ENCODE measurements at places on chromosomes 2 and 18. TPM values are rescaled to one million over a fixed set of nuclear protein-coding genes. Genes with fewer than 3 reads are reported as not detected.

Gene RIT2
- not detected for total RNA-seq

Gene CRYGD
- total RNA-seq = not detected

Gene CD8B2
- not detected for total RNA-seq

Gene LRP1B
- not detected for total RNA-seq

Data from smooth muscle cell of trachea (primary cell).